Activated T-cell treated with anti-CD3 and anti-CD28 coated beads, Interleukin-2, amount 50 U/mL, for 72 hours (primary cell): ENCODE measurements at places on chromosomes 13 and 19. TPM values are rescaled to one million over a fixed set of nuclear protein-coding genes. Genes with fewer than 3 reads are reported as not detected.

GRCh38 chr19:50817941-50818858 is 5.4 kb downstream of the KLK1 start:
- H3K36me3 ChIP-seq, result peaks cover 6% of the 10 kb centered on the region
- peak overlapping the region; percentile 63 for H3K27ac ChIP-seq
- peak overlapping the region; percentile 82 for H3K4me3 ChIP-seq
- H3K27me3 ChIP-seq, result peaks cover 68% of the 10 kb centered on the region
- peaks cover 47% of the 10 kb centered on the region for H3K4me1 ChIP-seq
- DNase-seq, result peak; percentile 84

- no peaks in the 10 kb centered on the region for H3K36me3 ChIP-seq
- no peak for DNase-seq
- H3K27me3 ChIP-seq, result no peaks in the 10 kb centered on the region
- H3K27ac ChIP-seq, result no peak overlapping the region
These were observed 78.8 kb downstream of the SPRY2 start for GRCh38 chr13:80262051-80262695.

GRCh38 chr13:67156723-67157060 is 73.4 kb downstream of the PCDH9 start:
- no peak for DNase-seq
- no peaks in the 10 kb centered on the region for H3K36me3 ChIP-seq
- no peaks in the 10 kb centered on the region for H3K4me1 ChIP-seq
- no peak overlapping the region for H3K4me3 ChIP-seq
- H3K27ac ChIP-seq, result no peak overlapping the region

- H3K36me3 ChIP-seq, result no peaks in the 10 kb centered on the region
- DNase-seq, result no peak
- peaks cover 5% of the 10 kb centered on the region for H3K27me3 ChIP-seq
- H3K4me3 ChIP-seq, result no peak overlapping the region
These were observed 56.2 kb downstream of the COLGALT1 start for GRCh38 chr19:17611462-17612244.

DNA sequence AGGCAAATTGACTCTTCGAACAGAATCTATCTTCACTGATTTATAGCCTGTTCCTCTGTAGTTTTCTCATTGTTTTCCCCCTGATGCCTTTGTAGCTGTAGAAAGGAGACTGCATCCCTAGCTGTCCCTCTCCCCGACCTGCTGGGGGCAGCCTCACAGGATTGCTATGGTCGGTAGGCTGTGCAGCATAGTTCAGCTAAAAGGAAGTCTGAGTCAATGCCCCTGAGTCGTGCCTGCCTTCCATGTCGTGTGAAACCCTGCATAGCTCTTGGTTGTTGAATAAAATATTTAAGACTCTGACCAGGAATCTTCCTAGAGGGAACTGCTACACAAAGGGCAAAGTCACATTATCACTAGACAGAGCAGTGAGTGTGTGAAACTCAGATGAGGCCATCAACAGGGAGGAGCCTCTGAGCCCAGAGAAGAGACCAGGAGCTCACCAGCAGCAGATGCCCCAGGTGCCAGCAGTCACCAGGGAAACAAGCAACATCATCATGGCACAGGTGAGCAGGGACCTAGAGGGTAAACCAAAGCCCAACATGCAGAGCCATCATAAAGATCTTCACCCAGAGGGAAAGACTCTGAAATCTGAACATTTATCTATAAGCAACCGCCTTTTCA is 108.4 kb upstream of the NBEA start:
- no peaks in the 10 kb centered on the region for H3K36me3 ChIP-seq
- no peak overlapping the region for H3K4me3 ChIP-seq
- DNase-seq, result peak; percentile 0
- H3K27ac ChIP-seq, result no peak overlapping the region
- no peaks in the 10 kb centered on the region for H3K4me1 ChIP-seq

DNA sequence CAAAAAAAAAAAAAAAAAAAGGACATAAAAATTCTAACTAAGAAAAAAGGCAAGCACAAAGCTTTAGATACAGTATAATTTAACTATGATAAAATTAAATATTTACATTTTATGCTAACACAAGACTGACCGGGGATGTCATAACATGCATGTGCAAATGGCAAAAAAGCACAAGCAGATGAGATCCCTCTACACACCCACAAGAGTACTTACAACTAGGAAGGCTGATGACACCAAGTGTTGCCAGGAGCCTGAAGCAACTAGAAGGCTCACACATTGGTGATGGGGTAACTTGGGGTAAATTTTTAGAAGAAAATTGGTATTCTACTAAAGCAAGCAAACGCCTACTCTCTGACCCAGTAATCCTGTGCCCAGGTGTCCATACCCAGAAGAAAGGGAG is 6.7 kb downstream of the PCID2 start:
- H3K27ac ChIP-seq, result no peak overlapping the region
- H3K27me3 ChIP-seq, result no peaks in the 10 kb centered on the region
- peaks cover 4% of the 10 kb centered on the region for H3K36me3 ChIP-seq
- no peak overlapping the region for H3K4me3 ChIP-seq
- DNase-seq, result no peak

DNA sequence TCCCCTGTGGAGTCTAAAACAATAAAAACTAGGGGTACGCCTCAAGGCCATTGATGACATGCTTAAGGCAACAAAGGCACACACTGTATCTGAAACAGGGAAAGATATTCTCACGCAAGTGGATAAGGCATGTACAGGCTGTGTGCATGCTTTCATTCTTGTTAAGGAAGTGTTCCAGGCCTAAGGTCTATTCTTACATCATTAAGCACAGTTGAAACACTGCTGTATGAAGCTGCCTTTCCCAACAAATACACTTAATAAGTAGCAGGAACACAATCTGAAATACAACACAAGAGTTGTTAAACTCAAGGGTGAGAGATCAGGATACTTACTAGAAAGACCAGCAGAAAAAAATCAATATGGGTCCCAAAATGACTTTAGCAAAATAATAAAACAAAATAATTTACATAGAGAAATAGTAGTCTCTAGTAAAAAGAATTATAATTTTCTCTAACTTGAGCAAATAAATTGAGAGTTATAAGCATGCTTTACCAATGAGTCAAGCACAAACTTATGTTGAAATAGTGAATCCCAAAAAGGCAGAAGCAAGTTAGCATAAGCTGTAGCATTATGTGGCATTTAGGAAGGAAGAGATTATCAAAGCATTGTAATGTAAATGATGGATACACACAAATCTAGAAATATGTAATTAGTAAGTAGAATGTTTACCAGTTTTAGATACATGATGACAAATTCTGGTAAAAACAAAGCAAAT is 796.9 kb downstream of the SLITRK1 start:
- H3K4me1 ChIP-seq, result no peaks in the 10 kb centered on the region
- no peaks in the 10 kb centered on the region for H3K27me3 ChIP-seq
- DNase-seq, result no peak
- peaks cover 2% of the 10 kb centered on the region for H3K36me3 ChIP-seq
- no peak overlapping the region for H3K4me3 ChIP-seq
- no peak overlapping the region for H3K27ac ChIP-seq

- no peak overlapping the region for H3K4me3 ChIP-seq
- no peaks in the 10 kb centered on the region for H3K27me3 ChIP-seq
- H3K27ac ChIP-seq, result no peak overlapping the region
- DNase-seq, result no peak
- H3K4me1 ChIP-seq, result no peaks in the 10 kb centered on the region
These were observed 692.8 kb upstream of the SGCG start for GRCh38 chr13:22487932-22488331.

GRCh38 chr13:102091231-102091630 is 310.6 kb downstream of the FGF14 start:
- H3K36me3 ChIP-seq, result no peaks in the 10 kb centered on the region
- H3K27ac ChIP-seq, result no peak overlapping the region
- H3K4me3 ChIP-seq, result no peak overlapping the region
- H3K27me3 ChIP-seq, result peaks cover 12% of the 10 kb centered on the region
- no peak for DNase-seq

- DNase-seq, result no peak
- H3K36me3 ChIP-seq, result peaks cover 19% of the 10 kb centered on the region
- peak overlapping the region; percentile 45 for H3K27ac ChIP-seq
- no peaks in the 10 kb centered on the region for H3K27me3 ChIP-seq
These were observed 3.2 kb downstream of the EPN1 start for GRCh38 chr19:55678121-55678671.

GRCh38 chr19:50777830-50778303 is 7.6 kb downstream of the GPR32 start:
- H3K4me1 ChIP-seq, result peaks cover 7% of the 10 kb centered on the region
- no peak overlapping the region for H3K27ac ChIP-seq
- peaks cover 66% of the 10 kb centered on the region for H3K27me3 ChIP-seq
- H3K4me3 ChIP-seq, result no peak overlapping the region
- peaks cover 1% of the 10 kb centered on the region for H3K36me3 ChIP-seq

- H3K4me1 ChIP-seq, result no peaks in the 10 kb centered on the region
- DNase-seq, result no peak
- no peak overlapping the region for H3K27ac ChIP-seq
- no peak overlapping the region for H3K4me3 ChIP-seq
- no peaks in the 10 kb centered on the region for H3K27me3 ChIP-seq
- peaks cover 17% of the 10 kb centered on the region for H3K36me3 ChIP-seq
These were observed 25.8 kb upstream of the LDLR start for GRCh38 chr19:11063434-11063833.

GRCh38 chr19:45402298-45403061 is 2.4 kb downstream of the PPP1R13L start:
- DNase-seq, result peak; percentile 44
- no peaks in the 10 kb centered on the region for H3K36me3 ChIP-seq
- H3K27ac ChIP-seq, result no peak overlapping the region
- no peak overlapping the region for H3K4me3 ChIP-seq
- H3K27me3 ChIP-seq, result peaks cover 32% of the 10 kb centered on the region

- no peaks in the 10 kb centered on the region for H3K27me3 ChIP-seq
- no peaks in the 10 kb centered on the region for H3K36me3 ChIP-seq
- no peak for DNase-seq
- no peak overlapping the region for H3K27ac ChIP-seq
- H3K4me1 ChIP-seq, result no peaks in the 10 kb centered on the region
These were observed 5.9 kb downstream of the WIZ start for GRCh38 chr19:15443838-15444237.

- H3K27me3 ChIP-seq, result no peaks in the 10 kb centered on the region
- H3K27ac ChIP-seq, result no peak overlapping the region
- peaks cover 15% of the 10 kb centered on the region for H3K4me1 ChIP-seq
- no peak for DNase-seq
- H3K4me3 ChIP-seq, result no peak overlapping the region
These were observed 11.3 kb upstream of the RNASEH2B start for GRCh38 chr13:50898338-50898737.

- no peak overlapping the region for H3K27ac ChIP-seq
- peaks cover 33% of the 10 kb centered on the region for H3K4me1 ChIP-seq
- H3K36me3 ChIP-seq, result peaks cover 3% of the 10 kb centered on the region
These were observed 10.9 kb upstream of the MEIS3 start for GRCh38 chr19:47430041-47430802.

ZNF440 gene
- total RNA-seq, result 11.2 TPM

EDNRB gene
- not detected for total RNA-seq

IFNL1 gene
- 0.29 TPM for total RNA-seq

UGGT2 gene
- total RNA-seq, result 0.65 TPM

MEIOSIN gene
- 0.19 TPM for total RNA-seq

ZNF382 gene
- total RNA-seq, result 25.0 TPM

OLFM2 gene
- total RNA-seq, result 1.2 TPM
